ENCODE measurements at places on chromosomes 2 and 18.

DNA sequence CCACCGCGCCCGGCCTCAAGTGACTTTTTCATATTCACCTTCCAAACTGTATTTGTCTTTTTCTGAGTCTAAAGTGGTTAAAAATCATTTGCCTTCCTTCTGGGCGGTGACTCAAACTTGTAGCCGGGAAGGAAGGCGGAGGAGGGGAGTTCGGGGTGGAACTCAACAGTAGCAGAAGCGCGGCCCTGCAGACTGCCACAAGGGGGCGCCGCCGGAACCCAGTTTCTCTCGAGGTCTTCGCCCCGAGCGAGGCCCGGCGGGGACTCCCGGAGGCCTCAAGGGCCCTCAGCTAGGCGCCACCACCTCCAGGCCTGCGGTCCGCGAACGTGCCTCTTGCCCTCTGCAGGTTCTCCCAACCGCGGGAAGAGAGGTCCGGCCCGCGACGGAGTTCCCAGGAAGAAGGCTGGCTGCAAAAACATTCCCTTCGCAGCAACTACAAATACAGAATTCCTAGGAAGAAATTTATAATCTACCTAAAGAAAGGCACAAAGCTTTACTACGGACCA is 16.8 kb upstream of the ITM2C start:
- DNase-seq, result peak; percentile 82

GRCh38 chr18:76447258-76447890 is 47.7 kb downstream of the ZNF516 start:
- DNase-seq, result no peak

GRCh38 chr2:48080534-48081316 is 174.4 kb upstream of the FBXO11 start:
- peak; percentile 9 for DNase-seq

DNA sequence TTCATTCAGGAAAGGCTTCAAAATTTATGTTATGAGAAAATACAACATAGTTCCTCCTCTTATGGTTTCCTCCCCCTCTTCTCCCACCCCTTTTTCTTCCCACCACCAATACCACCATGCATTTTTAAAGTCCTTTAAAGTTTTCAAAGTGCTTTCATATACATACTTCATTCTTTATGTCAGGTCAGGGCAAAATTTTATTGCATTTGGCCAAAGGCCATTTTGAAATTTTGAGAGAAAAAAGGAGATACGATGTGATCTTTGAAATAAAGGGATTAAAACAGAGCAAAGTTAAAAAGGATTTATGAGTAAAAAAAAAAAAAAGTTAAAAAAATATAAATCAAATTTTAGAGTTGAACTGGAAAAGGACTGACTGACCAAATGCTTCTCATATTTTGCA is 792.5 kb upstream of the FANCL start:
- DNase-seq, result no peak

GRCh38 chr2:192314800-192315481 is 120.2 kb upstream of the TMEFF2 start:
- DNase-seq, result no peak

DNA sequence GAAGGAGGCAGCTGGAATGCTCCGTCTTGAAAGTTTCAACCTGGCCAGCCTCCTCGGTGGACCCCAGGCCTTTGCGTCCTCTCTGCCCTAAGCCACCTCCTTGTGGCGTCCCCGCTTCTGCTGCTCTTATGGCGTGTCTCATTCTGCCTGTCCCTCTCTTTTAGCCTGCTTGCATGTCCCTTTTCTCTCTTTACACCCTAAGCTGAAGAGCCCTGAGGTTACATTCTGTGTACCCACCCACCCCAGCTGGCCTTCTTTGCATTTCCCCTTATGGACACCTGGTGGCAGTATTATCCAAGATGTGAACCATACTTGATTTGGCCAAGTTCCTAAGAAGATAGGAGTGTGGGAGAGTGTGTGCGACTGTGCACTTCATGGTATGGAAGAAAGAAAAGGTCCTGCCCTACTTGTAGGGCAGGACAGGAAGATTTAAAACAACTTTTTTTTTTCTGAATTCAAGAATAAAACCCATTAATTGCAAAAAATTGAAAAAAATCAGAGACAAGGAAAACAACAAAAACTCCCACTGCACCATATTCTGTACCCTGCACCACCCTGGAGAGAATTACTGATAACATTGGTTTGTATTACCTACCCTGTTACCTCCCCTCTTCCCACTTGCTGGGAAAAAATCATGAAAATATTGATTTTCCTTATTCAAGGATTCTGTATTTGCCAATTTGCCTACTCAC is 77.4 kb downstream of the DYSF start:
- no peak for DNase-seq

DNA sequence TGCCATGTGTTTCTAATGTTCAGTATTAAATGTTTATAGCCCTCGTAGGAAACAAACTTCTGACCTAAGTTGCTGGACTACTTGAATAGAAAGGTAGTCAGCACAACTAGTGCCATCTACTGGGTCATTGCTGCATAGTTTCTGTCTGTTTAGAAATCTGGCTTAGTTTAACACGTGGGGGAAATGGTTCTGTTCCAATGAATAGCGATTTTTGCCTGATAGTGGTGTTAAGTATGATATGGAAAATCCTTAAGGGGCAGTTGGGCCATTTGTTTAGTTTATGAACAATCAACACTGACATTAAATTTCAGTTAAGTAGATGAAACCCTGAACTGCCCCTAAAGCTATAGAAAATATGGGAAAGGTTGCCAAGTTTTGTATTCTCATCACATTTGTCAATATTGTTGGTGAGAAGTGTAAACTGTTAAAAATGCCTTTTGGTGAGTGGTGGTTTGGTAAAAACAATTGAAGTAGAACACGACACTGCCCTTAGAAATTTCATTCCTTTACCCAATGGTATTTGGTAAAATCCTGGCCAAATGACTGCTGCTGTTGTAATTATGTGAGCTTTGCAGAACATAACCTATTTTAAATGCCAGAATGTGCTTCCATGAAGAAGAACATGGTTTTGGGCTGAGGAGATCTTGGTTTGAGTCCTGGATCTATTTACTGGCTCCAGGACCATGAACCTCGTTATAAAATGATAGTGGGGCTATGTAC is 13.2 kb downstream of the NABP1 start:
- peak; percentile 65 for DNase-seq

- no peak for DNase-seq
These were observed 15.1 kb upstream of the RIOK3 start for GRCh38 chr18:23438046-23438377.

- no peak for DNase-seq
These were observed 210.0 kb downstream of the KLHL29 start for GRCh38 chr2:23595021-23595420.

- DNase-seq, result no peak
These were observed 17.6 kb downstream of the IFT172 start for GRCh38 chr2:27471961-27472360.

DNA sequence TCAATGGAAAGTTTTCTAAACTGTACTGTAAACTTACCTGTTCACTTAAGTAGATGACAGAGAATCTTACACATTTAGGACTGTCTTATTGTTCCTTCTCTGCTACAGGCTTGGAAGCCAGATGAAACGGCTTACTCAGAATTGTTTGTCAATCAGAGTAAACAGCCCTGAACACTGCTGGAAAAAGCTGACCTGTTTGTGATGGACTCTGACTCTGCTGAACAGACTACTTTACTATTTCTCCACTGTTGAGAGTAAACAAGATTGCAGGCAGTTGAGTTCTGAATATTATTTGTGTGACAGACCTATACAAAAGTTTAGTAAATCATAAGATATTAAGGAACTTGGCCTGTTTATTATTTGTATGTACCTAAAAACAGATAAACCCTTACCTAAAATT is 99.0 kb downstream of the NOL10 start:
- no peak for DNase-seq

GRCh38 chr2:35822716-35823115 is 532.9 kb upstream of the CRIM1 start:
- no peak for DNase-seq

- DNase-seq, result no peak
These were observed 51.6 kb upstream of the ATP8B1 start for GRCh38 chr18:57854726-57855125.

DNA sequence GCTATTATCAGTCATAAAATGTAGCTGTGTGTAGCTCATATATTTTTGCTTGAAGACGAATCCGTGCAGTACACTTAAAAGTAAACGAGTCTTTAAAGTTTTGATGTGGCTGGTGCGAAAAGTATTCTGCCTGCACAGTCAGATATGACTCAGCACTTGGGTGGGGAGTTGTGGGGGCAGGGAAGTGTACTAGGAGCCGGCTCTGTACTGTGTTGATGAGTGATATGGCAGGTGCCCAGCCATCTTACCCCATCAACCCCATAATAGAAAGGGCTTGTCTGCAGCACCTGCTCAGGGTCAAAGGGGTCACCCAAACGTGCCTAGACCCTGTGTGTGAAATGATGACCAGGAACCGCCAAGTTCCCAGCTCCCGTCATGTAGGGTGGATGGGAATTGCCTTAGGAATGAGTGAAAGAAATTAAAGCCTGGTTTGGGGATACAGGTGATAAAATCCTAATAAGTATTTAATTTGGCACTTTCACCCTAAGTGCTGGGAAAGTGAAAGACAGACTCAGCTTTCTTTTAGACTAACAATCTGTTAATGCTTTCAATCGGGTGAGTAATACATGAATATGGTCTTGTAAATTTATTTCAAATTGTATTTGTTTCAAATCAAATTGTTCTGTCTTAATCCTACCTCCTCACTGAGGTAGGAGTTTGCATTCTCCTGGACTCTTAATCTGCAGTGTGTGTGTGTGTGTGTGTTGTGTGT is 48.0 kb downstream of the BCL2L11 start:
- DNase-seq, result no peak

DNA sequence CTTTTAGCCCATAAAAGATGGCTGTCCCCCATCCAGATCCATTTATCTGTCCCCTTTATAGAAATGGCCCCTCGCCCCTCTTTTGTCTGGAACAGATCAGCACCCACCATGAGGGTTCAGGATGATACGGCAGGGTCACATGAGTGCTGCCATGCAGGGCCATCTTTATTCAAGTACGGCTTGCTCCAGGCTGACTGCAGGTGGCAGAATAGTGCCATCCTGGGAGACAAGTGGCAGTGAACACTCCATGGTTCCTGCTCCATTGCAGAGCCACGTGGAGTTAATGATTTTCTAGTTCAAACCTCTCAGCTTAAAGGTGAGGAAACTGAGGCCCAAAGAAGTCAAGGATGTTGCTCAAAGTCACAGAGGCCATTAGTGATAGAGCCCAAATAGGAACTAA is 180.6 kb downstream of the CLIP4 start:
- DNase-seq, result no peak

DNA sequence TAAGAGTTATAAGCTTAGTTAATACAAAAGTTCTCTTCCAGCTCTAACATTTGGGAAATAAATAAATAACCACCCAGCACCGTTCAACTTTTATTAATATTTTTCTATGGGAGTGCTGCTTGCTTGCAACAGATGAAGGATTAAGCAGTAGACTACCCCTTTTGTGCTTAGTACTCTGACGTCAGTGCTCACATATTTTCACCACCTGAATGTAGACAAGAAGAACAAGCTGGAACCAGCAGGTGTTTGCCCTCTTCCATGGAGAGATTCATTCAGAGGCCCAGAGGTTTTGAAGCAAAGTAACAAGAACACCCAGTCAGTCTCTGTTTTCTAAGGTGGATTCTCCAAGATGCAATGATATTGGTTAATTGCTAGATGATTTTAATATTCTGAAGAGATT is 307.1 kb upstream of the PIK3C3 start:
- no peak for DNase-seq

DNA sequence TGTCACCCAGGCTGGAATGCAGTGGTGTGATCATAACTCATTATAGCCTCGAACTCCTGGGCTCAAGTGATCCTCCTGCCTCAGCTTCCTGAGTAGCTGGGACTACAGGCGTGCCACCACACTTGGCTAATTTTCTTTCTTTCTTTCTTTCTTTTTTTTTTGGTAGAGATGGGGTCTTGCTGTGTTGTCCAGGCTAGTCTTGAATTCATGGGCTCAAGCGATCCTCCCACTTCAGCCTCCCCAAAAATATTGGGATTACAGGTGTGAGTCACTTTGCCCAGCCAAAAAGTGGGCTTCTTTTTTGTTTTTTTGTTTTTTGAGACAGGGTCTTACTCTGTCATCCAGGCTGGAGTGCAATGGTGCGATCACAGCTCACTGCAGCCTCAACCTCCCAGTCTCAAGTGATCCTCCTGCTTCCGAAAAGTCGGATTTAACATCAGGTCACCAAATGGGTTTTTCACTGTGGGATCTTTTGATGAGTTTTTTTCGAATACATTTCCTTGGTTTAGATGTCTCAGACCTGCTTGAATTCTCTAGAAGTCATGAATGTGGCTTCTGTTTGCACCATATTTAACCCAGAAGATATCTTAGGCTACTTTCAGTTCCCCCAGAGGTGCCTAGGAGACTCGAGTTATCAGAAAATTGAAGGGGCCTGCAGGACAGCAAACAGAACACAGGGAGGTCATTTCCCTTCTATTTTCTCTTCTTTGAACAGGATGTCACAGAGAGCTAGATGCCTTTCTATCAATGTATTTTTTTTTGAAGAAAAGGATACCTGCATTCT is 8.9 kb downstream of the RAB31 start:
- no peak for DNase-seq

DNA sequence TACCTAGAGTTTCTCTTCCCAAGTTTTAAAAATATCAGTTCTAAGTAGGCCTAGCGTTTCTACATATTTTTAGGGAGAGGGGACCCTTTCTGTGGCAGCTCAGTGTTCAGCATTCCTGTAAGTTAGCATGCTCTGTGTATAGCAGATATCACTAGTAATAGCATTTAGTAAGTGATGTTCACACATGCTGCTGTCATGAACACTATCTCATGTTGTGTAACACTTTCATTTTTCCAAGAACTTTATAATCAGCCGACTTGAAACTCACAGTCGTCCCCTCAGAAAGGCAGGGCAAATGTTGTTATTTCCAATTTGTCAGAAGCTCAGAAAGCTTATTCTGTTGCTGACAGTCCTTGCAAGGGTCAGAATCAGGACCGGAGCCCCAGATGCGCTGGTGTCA is 267.7 kb downstream of the ALPK2 start:
- DNase-seq, result no peak

GRCh38 chr18:76670564-76671288 is 151.6 kb upstream of the ZNF236 start:
- DNase-seq, result peak; percentile 85

DNA sequence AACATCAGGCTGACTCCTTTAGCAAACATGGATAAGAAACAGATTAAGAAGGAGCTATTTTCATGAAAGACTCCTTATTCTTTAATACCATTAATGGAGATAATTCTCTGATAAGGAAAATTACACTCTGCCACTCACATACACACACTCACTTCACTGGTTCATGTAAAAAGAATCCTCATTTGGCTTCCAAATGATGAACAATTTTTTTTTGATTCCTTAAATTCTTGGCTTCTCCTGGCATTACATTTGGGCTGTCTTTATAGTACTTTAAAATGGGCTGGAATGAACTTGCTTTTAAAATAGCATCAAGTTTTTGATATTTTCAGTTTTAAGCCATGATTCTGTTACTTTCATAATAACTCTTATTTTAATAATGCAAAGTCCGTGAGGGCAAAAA is 328.6 kb downstream of the SLC8A1 start:
- no peak for DNase-seq

GRCh38 chr2:187478719-187479118 is 30.7 kb upstream of the CALCRL start:
- DNase-seq, result no peak

DNA sequence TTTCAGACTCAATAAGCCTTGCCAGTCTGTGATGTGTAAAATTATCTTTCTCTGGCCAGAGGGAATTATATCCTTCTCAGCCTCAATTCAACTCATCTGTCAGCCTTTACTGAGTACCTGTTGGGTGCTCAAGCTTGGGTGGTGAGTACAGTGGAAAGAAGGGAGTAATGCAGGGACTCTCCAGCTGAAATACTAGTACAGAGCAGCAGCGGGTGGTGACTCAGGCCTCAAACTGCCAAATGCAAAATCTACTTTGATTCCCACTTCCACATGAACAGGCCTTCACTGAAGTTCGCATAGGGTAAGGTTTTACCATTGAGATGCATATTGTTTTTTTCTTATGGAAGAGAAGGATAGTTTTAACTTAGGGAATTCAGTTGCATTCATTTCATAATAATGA is 326.8 kb downstream of the LRRTM1 start:
- DNase-seq, result no peak
